Right lung (tissue), 10 donors: ENCODE measurements at places on chromosomes 11 and 22. TPM values are rescaled to one million over a fixed set of nuclear protein-coding genes. Genes with fewer than 3 reads are reported as not detected.

GRCh38 chr11:10599388-10600175, 31.1 kb upstream of the LYVE1 start:
- no peak for DNase-seq

DNA sequence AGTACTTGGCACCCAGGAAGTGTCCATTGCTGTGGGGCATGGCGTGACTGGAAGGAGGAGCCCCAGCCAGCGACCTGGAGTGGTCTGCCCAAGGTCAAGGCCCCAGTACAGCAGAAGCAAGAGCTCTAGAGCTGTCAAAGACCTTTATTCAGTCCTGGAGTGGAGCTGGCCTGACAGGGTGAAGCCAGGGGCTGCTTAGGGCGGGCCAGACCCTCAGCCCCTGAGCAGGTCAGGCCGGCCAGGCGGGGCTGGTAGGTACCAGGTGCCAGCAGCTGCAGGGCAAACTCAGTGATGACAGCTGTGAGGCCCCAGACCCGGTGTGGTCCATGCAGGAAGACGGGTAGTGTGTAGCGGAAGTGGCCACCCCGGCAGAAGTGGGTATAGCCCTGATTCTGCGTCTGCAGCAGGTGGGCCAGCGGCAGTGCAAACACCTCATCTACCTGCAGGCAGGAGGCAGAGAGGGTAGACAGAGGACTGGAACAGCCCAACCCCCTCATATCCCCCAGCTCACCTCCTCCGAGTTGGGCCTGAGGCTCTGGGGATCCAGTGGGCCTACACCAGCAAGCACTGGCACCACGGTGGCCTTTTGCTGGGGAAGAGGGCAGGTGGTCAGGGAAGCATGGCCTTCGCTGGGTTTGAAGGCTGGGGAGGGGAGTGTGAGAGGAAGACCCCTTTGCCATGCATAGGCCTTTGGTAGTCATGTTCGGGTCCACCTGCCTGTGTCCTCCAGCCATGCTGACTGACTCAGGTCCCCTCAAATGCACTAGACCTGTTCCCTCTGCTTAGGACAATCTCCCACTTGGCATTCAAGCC, 1.7 kb downstream of the NUDT8 start:
- no peak for DNase-seq

Gene CTSW
- 6.2 TPM for polyA plus RNA-seq

GRCh38 chr11:19978668-19979518, 181.4 kb downstream of the DBX1 start:
- no peak for DNase-seq

DNA sequence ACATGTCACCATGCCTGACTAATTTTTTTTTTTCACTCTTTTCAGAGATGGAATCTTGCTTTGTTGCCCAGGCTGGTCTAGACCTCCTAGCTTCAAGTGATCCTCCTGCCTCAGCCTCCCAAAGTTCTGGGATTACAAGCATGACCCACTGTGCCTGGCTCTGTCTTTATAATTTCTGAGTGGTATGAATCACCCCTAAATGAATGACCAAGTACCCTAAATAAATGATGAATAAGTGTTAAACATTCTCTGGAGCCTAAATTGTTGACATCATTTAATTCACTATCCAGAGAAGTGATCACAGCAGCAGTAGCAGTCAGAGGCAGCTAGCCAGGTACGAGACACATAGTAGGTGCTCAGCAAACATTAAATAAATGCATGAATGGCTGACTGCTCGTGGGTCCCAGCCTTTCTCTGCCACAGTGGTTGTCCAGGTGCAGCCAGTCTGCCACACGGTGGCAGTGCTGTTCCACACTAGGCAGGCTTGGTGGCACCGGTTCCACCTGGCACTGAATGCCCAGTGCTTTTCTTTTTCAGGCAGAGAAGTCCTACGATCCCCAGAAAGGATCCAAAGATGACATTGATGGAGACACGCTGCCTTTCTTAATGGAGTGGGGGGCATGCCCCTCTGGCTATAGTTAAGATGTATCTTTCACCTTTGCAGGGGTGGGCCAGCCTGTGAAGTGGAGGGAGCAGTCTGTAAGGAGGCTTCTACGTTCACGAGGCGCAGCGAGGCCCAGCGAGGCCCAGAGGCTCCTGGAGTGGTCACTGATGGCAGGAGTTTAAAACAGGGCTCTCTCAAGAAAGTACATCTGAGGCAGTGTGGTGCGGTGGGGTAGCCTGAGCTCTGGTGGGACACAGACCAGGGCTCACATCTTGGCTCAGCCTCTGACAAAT, 8.7 kb upstream of the TTC12 start:
- peak; percentile 40 for DNase-seq

Gene CHADL
- polyA plus RNA-seq = 4.1 TPM
